ENCODE measurements at places on chromosomes 3 and 15.

- DNase-seq, result no peak
Measured at GRCh38 chr15:93049914-93050578, 39.0 kb downstream of the RGMA start.

DNA sequence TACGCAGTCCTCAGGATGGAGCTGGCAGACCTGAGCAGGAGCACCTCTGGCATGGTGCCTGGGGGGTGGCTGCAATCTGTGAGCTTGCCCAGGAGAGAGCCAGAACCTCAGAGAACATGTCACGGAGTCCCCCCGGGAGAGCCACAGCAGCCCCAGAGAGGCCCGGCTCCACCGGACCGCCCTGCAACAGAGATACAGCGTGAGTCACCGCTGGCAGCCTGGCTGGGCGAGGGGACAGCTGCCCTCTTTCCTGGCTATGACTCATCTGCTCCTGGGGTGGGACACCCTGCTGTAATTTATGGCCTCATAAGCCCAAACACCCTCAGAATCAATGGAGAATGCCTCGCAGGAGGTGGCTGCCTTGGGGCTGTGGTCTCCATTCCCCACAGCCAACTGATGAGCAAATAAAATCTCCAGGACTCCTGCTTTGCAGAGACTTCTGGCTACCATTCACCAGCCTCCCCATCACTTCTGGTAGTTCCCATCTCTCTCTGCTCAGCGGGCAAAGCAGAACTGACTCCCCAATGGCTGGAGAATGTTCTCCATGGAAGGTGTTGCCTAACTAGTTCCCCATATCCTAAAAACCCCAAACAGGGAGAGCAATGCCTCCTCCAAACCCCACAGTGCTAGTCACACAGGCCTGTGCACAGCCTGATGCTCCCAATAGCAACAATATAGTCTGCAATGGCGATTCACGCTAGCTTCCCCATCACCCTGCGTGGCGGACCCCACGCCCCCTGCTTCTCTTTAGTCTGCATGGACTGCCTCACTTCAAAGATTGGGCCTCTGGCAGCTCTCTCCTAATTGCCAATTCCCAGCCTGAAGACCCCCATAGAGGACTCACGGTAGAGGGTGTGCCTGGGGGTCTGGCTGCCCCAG, 21.6 kb downstream of the ACSBG1 start:
- DNase-seq, result peak; percentile 81

- no peak for DNase-seq
Measured at GRCh38 chr3:71629711-71630110, 46.2 kb upstream of the FOXP1 start.

DNA sequence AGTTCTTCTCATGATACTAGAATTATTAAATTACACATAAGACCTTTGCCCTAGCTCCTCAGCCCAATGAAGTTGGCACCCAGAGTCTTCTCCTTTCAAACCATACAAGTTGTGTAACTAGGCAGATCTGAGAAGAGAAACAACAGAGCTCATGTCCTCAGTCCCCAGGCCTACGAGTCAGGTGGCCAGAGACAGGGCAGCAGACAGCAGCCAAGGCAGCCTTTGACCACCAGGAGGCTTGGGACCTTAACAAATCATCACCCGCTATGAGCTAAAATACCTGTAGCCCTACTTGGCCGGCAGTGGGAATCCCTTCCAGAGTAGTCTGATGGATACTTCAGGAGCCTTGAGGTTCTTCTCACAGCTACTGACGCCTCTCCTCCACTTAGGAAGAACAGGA, 18.3 kb downstream of the STIMATE start:
- no peak for DNase-seq

GRCh38 chr3:160671231-160671630, 5.7 kb upstream of the ARL14 start:
- no peak for DNase-seq

DNA sequence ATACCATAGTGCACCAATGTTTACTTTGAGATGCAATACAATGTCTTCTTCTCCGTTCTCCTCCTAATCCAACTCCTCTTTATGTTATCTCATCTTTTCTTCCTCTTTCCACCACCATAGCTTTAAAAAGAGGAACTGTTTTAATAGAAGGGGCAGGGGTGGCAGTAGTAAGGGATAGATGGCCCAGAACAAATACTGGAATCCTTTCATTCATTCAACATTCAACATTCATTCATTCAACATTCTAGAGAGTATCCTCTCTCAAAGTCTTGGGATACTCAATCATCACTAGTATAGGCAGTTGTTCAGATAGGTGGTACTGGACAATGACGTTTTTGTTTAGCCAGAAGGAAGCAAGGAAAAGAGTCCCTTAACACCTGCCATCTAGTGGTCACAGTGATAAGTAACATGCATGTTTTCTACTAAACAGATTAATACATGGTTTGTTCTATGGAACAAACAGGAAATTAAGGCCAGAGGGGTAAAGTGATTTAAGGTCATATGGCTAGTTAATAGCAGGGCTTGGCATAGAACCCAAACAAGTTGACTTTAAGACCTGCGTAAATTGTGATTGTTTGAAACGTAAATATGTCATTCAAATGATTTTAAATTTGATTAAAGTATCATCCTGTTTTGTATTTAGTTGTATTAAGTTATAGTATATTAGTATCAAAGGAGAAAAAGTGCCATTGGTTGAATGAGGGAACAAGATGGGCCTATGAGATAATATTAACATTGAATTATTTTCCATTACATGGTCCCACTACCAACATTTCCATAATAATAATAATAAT, 26.9 kb upstream of the EHHADH start:
- no peak for DNase-seq

- DNase-seq, result no peak
Measured at GRCh38 chr15:83734487-83734886, 80.6 kb downstream of the ADAMTSL3 start.

- no peak for DNase-seq
Measured at GRCh38 chr3:48662753-48663488, at the start of gene CELSR3. Gene CELSR3, minus strand, starts transcription at chr3:48662886. Its CDS starts 252 bp downstream, at chr3:48662634.

DNA sequence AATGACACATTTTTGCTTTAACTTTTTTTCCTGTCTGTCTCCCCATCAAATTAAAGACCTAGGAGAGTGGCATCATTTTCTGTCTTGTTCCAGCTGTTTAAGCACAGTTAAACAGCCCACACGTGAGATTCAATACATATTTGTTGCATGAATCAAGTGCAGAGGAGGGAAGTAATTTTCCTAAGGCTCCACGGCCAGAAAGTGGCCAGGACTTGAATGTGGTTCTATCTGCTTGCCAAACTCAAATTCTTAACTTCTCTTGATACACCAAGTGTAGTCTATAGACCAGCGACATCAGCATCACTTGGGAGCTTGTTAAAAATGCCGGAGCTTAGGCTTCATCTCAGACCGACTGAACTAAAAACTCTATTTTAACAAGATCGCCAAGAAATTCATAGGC, 724.8 kb upstream of the CFAP20DC start:
- no peak for DNase-seq

- DNase-seq, result no peak
Measured at GRCh38 chr3:4821975-4822374, 157.3 kb upstream of the BHLHE40 start.

DNA sequence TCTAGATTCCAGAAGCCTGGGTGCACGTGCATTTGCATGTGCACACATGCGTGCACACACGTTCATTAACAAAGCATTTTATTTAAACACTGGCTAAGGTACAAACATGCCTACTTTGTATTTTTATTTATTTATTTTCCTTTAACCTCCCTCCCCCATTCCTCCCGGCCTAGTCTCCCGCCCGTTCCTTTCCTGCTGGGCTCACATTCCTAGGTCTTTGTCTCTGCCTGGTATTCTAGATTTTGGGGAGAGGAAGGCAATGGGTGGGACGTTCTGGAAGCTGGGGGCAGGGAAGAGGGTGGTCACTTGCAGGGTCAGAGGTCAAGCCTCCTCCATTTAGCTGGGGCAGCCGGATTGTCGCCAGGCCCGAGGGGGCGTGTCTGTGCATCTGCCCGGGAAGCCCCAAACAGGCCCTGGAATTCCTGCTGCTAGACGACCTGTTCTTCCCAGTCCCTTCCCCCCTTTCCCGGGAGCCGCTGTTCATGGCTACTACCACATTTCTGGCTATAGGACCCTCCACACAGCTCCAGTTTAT, 51.8 kb downstream of the TRIM71 start:
- no peak for DNase-seq

- no peak for DNase-seq
Measured at GRCh38 chr3:143731320-143731719, 116.9 kb downstream of the SLC9A9 start.

DNA sequence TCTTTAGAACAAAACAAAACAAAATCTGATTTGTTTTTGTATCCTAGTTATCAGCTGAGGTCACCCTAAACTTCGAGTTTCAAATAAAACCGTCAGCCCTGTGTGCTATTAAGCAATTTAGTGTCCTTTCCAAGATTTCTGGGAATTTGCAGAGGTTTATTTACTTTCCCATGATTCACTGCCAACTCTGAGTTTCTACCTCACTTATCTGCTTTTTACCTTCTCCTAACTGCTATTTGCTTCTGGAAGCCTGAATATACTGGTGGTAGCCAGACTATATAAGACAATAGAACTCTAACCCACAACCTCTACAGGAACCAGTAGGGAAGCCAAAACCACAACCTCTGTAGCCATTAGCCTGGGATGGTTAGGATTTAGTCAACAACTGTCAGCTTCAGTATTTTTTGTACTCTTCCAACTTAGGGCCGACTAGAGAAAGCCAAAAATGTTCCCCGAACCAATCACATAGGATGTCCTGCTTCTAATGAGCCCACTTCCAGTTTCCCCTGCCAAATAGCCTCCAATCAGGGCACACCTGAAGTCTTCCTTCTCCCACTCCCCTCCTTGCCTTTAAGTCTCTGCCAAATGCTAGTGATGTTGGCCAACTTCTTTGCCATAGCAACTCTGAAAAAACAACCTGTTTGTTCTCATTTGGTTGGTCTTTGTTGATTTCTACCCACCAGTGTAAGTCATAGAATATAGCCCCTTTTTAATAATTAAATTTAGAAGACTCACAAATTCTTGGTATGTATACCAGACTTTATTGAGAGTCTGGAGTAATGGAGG, 273.1 kb downstream of the ULK4 start:
- no peak for DNase-seq

DNA sequence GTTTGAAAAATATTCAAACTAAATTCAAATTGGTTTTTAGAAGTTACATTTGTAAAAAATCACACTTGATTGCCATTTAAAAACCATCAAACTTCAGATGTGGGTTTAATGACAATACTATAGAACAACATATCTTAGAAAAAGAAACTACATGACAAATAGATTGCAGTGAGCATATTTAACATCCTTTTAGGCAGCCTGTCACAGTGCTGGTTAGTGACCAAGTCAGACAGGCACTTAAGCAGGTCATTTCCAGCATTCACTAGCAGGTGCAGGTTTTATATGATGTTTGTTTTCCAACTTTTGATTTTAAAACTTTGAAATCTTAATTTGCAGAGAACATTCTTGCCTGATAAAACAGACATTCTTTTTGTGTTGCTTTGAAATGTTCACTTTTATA, 115.7 kb downstream of the MBNL1 start:
- no peak for DNase-seq

DNA sequence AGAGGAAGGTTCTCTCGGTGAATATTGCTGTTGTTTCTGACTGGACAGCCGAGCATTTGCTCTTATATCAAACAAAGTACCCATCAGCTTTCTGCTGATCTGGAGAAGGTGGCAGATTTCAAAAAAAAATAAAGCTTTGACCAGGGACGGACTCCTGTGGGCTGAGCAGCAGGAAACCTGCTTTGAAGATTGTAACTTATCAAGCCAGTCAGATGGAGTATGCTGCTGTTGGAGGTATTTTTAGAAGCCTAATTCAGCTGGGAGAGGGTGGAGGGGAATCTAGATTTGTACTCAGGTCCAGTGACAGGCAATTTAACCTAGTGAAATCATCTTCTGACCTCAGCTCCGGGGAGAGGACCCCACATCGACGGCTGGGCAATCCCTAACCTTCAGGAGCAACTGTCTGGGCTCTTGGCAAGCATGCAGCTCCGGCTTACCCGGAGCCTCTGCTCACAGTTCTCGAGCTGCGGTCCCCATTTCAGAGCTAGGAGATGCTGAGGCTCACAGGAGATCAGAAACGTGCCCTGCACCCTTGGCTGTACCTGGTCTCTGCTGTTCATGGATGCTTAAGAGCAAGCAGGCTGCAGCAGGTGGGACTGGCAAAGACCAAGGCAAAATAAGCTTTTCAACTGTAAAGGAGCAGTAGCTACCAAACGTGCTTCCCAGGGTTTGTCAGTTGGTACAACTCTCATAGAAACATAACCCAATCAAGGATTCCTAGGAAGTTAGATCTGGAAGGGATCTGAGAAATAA, 89.3 kb upstream of the ST8SIA2 start:
- no peak for DNase-seq

DNA sequence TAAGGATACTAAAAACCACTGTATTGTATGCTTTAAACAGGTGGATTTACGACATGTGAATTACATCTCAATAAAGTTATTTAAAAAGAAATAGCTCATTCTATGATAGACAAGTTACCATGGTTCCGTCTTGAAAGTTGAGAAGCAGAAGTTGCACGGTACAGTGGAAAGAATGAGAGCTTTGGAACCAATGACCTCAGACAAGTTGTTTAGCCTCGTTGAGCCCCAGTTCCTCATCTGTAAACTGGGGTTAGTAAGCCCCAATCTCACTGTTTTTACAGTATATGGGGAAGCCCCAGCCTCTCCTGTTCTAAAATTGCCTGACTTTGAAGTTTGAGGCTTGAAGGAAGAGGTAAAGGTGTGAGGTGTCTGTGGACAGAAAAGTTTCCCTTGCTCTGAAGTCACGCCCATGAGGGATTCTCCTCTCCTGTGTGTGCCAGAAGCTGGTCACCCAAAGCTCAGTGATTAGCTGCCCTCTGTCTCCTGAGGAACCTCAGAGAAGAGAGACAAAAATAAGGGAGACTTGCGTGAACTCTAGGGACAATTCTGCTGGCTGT, 10.0 kb downstream of the CRYGS start:
- no peak for DNase-seq

GRCh38 chr3:168442502-168442901, 346.8 kb upstream of the GOLIM4 start:
- DNase-seq, result no peak

GRCh38 chr15:50218691-50219090, 36.7 kb downstream of the SLC27A2 start:
- DNase-seq, result no peak

DNA sequence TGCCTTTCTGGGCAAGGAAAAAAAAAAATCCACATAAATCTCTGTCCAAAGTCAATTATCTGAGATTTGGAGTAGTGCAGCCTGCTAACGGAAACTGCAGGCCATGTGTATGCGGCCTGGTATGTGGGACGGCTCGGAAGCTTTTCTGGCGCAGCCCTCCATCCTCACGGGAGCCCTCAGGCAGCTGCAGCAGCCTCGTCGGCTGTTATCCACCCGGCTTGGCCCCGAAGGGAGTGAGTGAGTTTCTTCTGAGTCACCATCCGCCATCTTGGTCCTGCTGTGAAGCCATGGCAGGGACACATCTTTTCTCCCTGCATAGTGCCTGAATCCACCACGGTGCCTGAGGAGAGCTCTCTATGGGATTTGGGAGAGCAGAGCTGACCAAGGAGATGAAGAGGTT, 62.8 kb downstream of the POLR2M start:
- no peak for DNase-seq

- peak; percentile 20 for DNase-seq
Measured at GRCh38 chr3:38843898-38844297, 27.9 kb upstream of the SCN10A start.

Measured in brain pericyte (primary cell).